ENCODE measurements at places on chromosomes 7 and 10.

- no peak for DNase-seq
Measured at GRCh38 chr10:84166620-84167288, 6.8 kb upstream of the GPR15LG start.

GRCh38 chr7:142880876-142881505, 4.6 kb downstream of the TRPV6 start:
- DNase-seq = peak; percentile 42

GRCh38 chr7:30707391-30708357, 25.4 kb upstream of the CRHR2 start:
- no peak for DNase-seq

DNA sequence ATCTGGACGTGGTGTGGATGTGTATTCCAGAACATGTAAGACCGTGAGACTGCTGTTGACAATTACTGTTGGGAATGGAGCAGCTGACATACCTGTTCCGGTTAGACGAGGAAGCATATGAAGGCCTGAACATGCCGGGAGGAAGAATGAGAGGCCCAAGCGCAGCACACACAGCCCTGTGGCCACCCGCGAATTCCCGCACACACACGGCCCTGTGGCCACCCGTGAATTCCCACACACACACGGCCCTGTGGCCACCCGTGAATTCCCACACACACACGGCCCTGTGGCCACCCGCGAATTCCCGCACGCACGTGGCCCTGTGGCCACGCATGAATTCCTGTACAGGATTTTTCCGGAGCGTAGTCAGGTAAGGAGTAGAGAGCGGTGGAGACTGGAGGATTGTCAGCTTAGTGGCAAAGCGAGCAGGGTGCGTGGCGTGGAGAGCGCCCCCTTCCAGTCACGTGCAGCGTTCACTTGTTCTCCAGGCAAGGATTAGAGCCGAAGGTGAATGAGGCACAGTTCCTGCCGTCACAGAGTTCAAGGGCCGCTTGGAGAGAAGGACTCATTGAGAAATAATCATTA, 9.5 kb upstream of the SUN1 start:
- no peak for DNase-seq

GRCh38 chr7:112501801-112502503, 21.2 kb downstream of the LSMEM1 start:
- no peak for DNase-seq

GRCh38 chr7:39761449-39761848, 138.1 kb downstream of the RALA start:
- DNase-seq = no peak

All from endothelial cell of umbilical vein (primary cell).